ENCODE measurements at places on chromosomes 11 and 22.

GRCh38 chr22:48803948-48804810 lies 1023.5 kb downstream of the BRD1 start:
- DNase-seq: no peak

DNA sequence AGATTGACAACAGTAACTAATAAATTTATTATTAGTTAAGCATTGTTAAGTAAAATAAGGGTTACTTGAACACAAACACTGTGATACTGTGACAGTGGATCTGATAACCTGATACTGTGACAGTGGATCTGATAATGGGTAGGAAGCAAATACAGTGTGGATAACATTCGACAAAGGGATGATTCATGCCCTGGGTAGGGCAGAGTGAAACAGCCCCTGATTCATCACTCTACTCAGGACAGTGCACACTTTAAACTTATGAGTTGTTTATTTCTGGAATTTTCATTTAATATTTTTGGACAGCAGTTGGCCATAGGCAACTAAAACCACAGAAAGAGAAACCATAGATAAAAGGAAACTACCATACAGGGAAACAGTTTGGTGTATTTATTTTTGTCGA lies 60.8 kb upstream of the CTSC start:
- DNase-seq: no peak

DNA sequence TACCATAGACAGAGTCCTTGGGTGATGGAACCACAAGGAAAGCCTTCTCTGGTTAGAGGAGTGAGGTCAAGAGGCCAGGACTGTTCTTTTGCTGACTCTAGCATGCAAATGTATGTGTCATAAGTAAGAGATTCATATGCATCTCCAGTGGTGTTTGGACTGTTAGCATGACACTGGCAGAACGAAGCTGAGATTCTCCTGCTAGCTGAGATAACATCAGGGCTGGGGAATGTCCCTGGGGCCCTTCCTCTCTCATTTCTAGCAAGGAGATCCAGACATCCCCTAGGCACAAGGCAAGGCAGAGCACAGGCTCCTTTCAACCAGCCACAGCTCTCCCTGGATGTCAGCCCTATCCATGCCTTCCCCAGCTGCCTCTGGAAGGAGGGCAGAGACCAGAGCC lies 711.3 kb downstream of the OPCML start:
- no peak for DNase-seq

DNA sequence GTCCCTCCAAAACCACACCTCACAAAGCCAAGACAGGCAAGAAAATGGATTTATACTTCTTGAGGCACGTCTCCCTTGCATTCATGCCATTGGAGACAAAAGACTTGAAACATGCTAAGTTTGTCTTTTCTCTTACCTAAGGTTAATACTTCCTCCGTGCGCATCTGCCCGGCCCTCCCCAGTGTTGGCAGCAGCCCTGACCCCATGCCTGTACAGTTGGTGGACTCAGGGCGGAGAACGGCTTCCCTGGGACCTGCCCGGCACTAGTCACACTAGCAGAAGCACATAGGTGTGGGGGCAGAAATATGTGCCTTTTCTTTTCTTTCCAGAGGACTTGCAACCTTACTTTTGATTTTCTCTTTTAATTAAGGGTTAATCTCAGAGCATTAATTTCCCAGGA lies 45.2 kb upstream of the FLI1 start:
- DNase-seq: no peak

DNA sequence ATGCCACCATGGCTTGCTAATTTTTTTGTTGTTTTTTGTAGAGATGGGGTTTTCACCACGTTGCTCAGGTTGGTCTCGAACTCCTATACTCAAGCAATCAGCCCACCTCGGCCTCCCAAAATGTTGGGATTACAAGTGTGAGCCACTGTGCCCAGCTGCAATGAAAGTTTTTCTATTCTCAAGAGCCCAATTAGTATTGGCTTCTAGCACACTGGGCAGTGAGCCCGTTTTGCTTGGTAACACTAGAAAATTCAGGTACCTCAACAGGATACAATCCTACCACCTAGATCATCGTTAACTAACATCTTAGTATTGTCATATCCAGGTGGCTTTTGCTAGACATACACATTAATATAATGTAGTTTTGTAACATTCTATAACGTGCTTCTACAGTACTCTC lies 19.0 kb downstream of the SEC14L3 start:
- DNase-seq: no peak

- DNase-seq: no peak
These were observed 628 bp downstream of the CHKB start for GRCh38 chr22:50581950-50582492.

DNA sequence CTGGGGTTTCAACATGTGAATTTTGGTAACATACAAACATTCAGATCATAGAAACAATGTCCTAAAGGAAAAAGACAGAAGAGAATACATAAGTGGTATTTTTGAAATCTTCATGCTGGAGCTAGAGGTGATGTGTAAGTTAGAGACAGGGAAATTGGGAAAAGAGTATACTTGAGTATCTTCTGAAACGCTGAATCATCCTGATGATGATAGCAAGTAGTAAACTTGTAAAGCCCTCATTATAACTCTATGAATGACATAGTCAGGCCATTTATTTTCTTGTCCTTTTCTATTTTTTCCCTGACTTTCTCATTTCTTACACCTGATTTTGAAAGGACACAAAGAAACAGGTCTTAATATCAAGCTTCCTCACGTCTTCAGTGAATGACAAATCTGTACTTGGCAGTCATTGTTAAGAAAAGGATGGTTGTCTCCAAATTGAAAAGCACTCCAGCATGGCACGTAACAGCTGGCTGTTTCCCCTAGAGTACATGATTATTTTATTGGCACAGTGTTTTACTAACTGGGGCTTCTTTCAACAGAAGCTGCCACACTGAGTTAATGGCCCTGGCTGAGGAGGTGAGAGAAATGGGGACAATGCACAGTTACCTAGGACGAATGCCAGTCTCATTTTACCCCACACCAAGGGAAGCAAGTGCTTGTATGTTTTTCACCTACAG lies 140.7 kb upstream of the CTSC start:
- no peak for DNase-seq

DNA sequence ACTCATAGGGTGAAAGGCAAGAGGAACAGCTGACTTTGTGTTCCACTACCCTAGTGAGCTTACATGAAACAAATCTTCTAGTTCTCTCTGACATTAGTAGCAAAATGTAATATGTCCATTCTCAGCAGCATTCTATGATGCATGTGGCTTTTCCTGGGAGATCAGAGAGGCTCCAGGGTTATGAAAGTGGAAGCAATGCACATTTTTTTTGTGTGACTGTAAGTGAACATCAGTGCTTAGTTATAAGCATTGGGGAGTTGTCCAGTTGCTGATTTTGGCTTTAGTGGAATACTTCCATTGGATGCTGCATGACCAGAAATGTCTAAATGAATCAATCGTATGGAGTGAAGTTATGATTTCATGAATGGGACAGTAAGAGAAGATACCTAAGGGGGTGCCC lies 255.9 kb downstream of the FAT3 start:
- DNase-seq: no peak

GRCh38 chr22:29048822-29049654 lies 12.6 kb downstream of the C22orf31 start:
- no peak for DNase-seq

GRCh38 chr11:5703741-5704536 lies 14.3 kb downstream of the TRIM22 start:
- DNase-seq: no peak

Data from NCI-H1417 (cell line).